Fibroblast of mammary gland (primary cell): ENCODE measurements at places on chromosomes 6 and 20.

GRCh38 chr20:42150230-42150629, 532.1 kb upstream of the CHD6 start:
- DNase-seq = no peak

DNA sequence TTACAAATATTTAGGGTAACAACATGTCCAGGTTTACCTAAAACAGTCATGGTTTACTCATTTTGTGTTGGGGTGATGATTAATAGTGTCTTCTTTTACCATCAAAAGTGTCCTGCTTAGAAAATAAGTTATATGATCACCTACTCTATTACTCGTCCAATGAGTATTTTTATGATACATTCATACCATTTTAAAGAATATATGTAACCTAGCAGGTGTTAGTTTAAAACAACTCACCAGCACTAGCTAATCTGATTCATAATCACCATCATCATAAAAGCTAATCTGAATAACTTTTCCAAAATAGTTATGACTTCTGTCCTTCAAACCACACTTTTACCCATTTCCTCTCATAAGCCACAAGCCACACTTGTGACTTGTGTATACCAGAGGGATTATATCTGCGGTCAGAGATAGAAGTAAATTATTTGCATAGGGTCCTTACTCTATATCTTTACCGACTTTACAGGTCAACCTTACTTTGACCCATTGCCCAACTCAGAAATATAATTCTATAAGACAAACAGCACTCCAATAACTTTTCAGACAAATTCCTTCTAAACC, 33.3 kb upstream of the NRN1 start:
- no peak for DNase-seq

- DNase-seq = peak; percentile 23
Observed at GRCh38 chr6:42958125-42958524, 2.4 kb upstream of the GNMT start.

- DNase-seq = peak; percentile 78
Observed at GRCh38 chr6:116561377-116562018, 7.9 kb downstream of the CALHM4 start.

GRCh38 chr6:116210750-116211425, 43.0 kb downstream of the TSPYL4 start:
- DNase-seq = peak; percentile 72

DNA sequence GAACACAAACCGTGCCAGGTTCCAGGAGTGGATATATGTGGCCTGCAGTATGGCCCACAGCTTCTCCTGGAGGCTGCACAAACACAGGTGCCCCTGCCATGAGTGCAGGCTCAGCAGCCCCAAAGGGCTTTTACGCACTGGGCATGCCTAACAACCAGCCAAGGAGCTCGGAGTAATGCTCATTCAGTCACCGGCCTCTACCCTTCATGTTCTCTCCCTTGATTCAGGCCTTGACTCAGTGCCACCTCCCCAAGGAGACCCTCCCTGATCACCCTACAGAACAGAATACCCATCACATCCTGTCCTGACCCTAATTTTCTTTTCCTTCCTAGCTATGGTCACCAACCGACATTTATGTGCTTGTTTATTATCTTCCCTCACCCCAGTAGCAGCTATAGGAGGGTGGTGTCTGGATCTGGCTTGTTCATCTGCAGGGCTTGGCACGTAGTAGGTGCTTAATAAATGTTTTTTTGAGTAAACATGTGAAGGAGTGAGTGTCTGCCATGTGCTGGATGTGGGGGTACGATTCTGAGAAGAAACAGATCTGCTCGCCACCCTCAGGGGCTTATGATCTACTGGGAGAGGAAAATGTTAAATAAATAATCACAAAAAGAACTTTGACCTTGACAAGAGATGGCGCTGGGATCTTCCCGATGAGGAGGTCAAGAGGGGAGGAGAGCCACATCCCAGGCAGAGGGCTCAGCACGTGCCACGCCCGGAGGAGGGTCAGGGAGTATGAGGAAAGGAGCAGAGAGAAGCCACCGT, 9.2 kb downstream of the PXMP4 start:
- DNase-seq = no peak

GRCh38 chr6:36769183-36769675, 70.0 kb downstream of the CPNE5 start:
- no peak for DNase-seq

- DNase-seq = no peak
Observed at GRCh38 chr6:34568341-34569201, 12.4 kb upstream of the SPDEF start.

GRCh38 chr6:3665608-3666007, 85.9 kb downstream of the PXDC1 start:
- no peak for DNase-seq

DNA sequence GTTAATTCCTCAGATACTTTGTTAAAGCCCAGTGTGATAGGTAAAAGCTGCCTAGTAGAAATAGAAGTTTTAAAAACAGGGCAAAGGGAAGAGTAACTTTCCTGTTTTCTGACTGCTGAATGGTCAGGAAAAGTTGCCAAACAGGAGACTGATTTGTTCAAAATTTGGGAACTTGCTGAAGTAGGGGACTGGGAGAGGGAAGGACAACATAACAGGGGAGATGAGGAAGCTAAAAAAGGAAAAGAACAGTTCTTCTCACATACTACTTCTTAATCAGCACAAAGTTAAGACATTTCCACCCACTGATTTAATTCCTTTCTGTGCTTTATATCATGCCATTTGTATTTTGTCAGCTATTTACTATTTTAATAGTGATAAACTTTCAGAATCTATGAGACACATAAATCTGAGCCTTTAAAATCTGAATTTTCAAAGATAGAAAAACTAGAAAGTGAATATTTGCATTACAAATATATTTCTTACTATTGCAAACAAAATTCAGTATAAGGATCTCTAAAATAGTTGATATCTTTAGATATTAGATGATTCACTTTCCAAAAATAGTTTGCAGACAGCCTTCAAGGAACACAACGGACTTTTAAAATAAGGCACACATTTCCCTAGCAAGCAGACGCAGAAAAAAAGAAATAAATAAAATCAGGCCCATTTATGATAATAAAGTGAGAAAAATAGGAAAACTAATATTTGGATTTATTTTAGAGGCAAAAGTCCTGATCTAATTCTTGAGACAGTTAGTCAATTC, 36.9 kb upstream of the SLC16A10 start:
- DNase-seq = no peak

- no peak for DNase-seq
Observed at GRCh38 chr6:150840185-150840584, 25.3 kb upstream of the MTHFD1L start.

GRCh38 chr20:63367446-63368055, 6.4 kb upstream of the CHRNA4 start:
- DNase-seq = no peak

- no peak for DNase-seq
Observed at GRCh38 chr6:38215225-38215624, 395.7 kb downstream of the ZFAND3 start.

- DNase-seq = no peak
Observed at GRCh38 chr6:138028893-138029292, 78.3 kb downstream of the PERP start.

DNA sequence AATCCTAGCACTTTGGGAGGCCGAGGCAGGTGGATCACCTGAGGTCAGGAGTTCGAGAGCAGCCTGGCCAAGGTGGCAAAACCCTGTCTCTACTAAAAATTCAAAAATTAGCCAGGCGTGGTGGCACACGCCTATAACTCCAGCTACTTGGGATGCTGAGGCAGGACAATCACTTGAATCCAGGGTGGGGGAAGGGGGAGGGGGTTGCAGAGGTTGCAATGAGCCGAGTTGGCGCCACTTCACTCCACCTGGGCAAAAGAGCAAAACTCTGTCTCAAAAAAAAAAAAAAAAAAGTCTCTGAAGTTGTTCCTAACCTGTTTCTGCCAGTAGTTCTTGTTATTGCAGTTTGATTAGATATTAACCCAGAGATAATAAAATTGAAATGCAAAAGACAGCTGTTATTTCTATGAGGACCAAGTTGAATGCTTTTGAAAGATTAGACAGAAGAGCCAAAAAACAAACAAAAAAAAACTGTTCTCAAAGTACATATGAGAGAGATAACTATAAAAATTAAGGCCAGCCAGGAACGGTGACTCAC, 22.6 kb downstream of the PIGU start:
- no peak for DNase-seq

DNA sequence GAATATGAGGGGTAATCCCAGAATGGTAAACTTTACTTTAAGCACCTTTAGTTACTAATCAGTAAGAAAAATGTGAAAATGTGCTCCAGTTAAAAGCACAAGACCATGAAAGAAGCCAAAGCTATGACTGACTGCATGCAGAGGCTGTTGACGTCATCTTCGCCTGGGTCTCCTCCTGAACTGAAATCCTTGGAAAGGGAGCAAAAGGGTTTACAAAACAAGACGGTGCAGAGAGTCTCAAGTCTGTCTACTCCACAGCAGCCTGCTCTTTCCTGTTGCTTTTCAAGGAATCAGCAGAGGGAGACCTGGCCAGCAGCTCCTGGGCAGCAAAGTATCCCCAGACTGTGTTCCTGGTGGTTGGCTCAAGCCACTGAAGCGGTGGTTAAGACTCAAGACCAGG, 10.2 kb downstream of the FKBP1A start:
- peak; percentile 87 for DNase-seq

GRCh38 chr6:106549521-106549920, 79.8 kb downstream of the RTN4IP1 start:
- DNase-seq = no peak

DNA sequence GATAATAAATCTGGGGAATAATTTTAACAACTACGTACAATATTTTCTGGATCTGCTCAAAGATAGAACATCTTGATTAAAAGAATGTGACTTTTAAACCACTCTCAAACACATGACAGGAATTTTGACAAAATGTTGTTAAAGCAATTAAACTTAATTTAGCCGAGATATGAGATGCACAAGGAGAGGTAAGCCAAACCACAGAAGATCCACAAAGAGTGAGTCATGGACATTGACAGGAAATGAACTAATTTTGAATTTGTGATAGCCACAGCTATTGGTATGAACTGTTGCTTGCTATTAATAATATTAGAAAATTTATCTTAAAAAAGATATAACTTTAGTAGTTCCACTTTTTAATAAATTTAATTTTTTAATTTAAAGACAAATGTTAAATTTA, 27.8 kb upstream of the VGLL2 start:
- peak; percentile 59 for DNase-seq

DNA sequence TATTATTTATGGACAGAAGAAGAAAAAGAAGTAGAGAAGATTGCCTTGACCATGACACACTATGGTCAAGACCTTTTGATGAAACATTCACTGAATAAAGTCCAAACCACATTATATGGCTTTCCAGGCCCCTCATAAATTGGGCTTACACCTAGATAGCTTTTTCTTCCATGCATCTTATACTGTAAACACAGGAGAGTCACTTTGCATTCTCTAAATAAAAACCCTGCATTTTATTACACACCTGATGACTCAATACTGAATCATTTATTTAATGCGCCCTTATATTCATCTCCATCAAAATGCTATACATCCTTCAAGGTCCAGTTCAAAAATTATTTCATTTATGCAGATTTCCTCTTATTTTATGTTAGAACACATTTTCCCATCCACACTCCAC, 78.0 kb downstream of the COL21A1 start:
- no peak for DNase-seq

GRCh38 chr6:110784610-110784979, 30.7 kb downstream of the CDK19 start:
- no peak for DNase-seq

DNA sequence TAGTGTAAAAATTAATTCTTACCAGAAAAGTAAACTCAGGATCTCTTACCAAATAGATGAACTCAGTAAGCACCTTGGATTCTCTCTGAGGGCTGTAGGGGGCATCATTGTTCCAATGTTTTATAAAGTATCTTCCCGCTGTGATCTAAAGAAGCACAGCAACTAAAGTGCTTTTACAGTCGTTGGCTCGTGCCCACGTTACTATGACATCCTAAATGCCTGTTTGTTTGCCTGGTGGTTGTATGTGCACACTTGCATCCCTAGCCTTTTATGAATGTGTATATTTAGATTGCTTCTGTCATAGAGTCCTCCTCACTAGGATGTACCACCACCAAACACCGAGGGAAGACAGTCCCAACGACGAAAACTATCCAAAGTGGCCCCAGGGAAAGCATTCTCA, 34.5 kb downstream of the SLX4IP start:
- peak; percentile 92 for DNase-seq

DNA sequence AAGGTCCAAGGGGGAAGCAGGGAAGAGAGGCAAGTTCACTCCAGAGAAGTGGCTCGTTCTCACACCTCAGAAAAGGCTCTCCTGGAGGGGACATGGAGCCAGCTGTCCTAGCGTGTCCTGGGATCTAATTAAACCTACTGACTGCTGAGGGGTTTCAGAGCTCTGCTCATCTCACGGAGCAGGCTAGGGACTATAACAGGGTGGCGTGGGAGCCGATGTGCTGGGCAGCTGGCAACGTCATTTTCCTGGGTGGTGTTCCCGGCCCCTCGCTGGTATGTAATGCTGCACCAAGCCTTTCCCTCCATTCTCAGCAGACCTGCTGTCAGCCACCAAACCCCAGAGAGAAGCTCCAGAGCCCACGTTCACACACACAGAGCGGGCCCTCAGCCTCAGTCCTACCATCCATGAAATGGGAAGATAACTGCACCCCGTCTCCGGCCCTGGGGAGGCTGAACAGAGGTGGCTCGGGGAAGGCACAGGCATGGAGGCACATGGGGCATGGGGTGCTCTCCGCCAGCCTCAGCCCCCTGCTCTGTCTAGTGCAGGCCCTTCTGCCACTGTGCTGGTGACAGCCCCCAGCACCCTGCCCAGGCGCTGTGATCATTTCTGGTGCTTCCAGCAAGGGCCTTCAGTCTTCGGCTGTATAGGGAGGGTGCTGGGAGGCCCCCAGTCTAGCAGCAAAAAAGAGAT, 1.9 kb downstream of the CST7 start:
- DNase-seq = no peak

DNA sequence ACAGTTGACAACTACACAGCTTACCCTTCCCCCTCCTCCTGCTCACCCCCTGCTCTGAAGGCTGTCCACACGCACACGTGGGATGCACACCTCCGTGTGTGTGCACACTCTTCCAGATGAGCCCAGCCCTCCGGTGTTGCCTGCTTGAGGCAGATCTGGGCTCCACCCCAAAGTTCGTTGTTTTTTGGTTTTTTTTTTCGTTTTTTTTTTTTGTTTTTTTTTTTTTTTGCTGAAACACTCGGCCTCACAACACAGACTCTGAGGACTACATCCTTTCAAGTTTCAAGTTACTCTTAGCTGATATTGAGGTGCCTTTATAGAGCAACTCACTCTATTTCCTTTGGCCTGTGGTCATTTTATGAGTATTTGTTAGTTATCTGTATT, 88.2 kb downstream of the RREB1 start:
- DNase-seq = no peak

- DNase-seq = no peak
Observed at GRCh38 chr6:92977018-92977417, 442.3 kb downstream of the EPHA7 start.

DNA sequence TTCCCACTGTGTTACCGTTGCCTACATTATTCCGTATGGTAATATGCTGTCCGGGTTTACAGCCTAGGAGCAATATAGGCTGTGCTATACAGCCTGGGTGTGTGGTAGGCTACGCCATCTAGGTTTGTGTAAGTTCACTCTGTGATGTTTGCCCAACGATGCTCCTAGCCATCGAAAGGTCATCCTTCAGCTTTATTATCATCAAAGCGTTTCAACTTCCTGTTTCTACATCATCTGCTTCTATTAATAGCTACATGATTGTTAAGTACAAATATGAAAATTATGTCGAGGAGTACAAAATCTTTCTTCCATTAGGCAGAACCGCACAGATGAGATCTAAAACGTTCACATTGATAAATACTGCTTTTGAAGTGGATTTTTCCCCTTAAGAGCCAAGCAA, 69.9 kb downstream of the PPP1R14C start:
- DNase-seq = no peak

- no peak for DNase-seq
Observed at GRCh38 chr20:25217161-25218108, 21.9 kb downstream of the ENTPD6 start.

- DNase-seq = no peak
Observed at GRCh38 chr6:152233547-152234320, 403.4 kb downstream of the SYNE1 start.
